Activated CD4-positive, alpha-beta T cell treated with anti-CD3 and anti-CD28 coated beads, Interleukin-2, amount 50 U/mL, for 1 hour (primary cell): ENCODE measurements at places on chromosomes 1 and 21.

DNA sequence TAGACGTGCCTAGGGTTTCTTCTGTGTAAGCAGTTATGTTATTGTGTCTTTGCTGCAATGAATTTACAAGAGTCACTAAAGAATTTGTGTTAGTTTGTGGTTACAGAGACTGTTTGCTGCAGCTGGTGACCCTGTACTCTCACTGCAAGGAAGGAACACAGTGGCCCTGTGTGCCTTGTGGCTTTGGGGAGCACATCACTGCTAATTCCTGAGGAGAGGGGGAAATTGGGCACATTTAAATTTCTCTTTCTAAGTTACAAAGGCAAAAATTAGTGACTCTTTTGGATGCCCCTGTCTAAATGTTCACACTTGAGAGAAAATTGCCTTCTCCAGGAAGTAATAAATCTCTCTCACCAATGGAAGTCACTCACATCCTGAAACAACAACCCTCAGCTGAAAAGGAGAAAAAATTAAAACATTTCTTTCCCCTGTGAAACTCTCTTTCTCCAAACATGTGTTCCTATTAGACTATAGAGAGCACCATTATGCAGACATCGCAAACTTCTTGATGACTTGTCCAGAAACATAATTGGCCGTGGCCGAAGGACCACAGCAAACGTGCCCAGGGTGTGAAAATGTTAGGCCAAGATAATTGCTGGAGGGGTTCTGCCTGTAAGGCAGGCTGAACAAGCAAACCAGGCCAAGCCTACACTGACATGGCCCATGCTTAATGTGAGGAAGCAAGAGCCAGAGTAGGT, 32.3 kb upstream of the SPAG17 start:
- DNase-seq, result no peak

- no peak for DNase-seq
Measured at GRCh38 chr1:176857632-176858031, 306.9 kb downstream of the ASTN1 start.

- DNase-seq, result peak; percentile 2
Measured at GRCh38 chr1:58515794-58516401, 30.6 kb downstream of the OMA1 start.

GRCh38 chr1:18183533-18183932, 75.9 kb downstream of the IGSF21 start:
- no peak for DNase-seq

DNA sequence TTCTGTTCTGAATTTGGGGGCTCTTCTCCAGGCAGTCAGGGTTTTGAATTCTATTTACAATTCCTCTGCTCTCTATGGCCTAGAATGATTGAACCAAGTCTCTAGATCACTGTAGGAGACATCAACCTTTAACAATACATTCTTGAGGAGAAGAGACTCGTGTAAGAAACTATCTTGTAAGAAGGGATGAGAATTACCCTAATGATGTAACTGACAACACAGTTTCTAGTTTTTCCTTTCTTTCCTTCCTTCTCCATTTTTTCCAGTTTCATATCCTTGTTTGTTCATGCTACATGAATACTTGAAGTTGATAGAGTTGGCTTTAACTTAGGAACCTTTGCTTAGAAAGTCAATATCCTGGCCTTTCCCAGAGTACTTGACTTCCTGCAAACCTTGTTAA, 1.3 kb upstream of the ATP1A1 start:
- no peak for DNase-seq

DNA sequence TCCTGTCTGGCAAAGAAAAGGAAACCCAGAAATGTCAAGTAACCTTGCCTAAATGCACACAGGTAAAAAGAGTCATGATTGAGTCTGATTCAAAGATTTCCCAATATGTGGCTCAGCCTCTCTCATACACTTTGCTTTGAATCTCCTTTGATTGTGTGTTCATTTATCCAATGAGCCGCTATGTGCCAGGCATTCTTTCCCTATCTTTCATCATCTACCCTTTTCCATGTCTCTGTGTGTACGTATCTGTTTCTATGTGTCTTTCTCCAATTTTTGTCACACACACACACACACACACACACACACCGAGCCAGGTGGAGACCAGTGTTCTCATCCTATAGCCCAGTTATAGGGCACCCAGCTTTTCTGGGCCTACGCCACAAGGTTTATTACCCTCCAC, 35.7 kb upstream of the BCL9 start:
- DNase-seq, result no peak

DNA sequence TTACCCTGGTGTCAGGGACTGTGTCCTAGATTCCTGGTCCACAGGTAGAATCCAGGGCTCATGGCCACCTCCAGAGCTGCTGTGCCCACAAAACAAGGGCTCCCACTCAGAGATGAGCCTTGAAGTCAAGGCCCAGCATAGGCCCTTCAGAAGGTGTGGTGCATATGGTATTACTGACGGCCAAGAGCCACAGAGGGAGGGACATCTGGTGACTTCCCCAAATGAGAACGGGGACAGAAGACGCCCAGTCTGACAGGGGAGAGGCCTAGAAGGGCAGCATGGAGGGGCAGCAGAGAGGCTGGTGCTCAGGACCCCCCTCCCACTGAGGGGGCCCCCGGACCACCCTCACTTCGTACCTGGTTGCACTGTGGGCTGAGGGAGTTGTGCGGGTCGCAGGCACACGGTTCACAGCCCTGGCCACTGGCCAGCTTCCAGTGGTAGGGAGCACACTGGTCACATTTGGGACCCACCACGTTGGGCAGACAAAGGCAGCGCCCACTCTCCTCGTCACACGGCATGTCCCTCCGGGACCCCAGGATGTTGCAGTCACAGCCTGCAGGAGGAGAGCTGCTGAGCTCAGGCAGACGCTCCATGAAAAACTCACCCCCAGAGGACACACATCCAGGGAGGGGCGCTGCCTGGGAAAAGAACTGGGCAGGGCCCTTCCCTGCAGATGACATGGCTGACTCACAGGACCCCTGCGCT, 25.0 kb downstream of the LAMB3 start:
- no peak for DNase-seq

GRCh38 chr1:235238558-235238957, 77.5 kb upstream of the RBM34 start:
- DNase-seq, result no peak

DNA sequence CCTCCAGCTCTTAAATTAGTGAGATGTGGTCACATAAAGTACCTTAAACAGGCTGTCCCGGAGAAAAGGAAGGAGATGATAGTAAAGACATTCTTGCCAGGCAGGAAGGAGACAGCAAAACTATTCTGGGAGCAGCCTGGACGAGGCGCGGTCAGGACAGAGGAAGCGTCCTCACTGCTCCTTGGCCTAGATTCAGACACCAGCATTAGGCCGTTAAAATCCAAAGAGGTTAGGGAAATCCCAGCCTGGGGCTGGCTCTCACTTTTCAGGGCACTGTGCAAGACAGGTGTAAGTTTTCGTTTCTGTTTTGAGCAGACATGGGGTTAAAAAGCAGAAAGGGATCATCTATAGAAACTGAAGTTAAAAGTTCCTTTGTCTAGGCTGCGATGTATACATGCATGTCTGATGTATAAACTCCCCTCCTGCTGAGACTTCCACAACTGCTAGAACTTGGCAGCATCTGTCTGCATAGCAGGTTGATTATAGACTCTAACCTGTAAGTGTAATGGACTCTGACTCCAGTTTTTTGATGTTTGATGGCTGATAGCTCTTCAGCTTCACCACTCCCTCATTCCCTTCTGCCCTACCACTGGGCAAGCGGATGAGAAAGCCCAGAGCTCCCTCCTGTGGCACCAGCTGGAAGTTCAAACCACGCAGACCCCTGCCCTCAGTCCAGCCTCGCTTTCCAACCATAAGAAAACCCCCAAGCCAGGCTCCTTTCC, 21.5 kb downstream of the STPG1 start:
- peak; percentile 61 for DNase-seq

DNA sequence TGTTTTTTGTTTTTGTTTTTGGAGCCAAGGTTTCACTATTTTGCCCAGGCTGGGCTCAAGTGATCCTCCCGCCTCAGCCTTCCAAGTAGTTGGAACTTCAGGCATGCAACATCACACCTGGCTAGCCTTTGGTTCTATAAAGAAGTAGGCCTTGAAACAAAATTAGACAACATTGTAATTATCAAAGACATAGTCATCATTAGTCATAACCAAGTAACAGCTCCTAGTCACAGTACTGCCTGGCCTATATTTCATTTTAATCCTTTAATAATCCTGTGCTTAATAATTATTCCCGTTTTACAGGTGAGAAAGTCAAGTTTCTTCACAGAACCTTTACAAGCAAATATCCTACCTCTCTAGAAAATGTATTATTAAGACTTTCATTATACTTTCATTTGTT, 52.3 kb upstream of the TBX15 start:
- no peak for DNase-seq

DNA sequence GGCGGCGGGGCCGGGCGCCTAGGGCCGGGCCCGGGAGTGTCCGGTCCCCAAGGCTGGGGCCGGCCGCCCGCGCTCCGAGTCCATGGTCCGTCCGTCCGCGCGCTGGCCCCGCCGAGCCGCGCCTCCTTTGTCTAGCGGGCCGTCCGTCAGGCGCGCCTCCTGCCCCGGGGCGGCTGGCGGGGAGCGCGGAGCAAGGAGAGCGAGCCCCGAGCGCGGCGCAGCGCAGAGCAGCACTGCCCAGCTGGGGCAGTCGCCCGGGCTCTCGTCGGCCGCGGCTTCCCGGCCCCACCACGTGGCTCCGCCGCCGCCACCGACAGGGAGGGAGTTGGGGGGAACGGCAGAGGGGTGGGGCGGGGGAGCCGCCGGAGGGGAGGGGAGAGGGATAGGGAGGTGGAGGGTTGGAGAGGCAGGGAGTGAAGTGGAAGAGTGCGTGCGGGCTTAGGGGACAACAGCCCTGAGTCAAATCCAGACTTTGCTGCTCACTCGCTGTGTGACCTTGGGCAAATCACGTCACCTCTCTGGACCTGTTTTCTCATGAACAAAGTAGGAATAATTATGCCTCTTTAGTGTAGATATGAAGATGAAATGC, at the start of gene NKAIN1:
NKAIN1 (minus strand) TSS at position 235 of the 589 bp plus-strand sequence. CDS start 340 bp downstream, outside the sequence.
- no peak for DNase-seq

GRCh38 chr1:109207467-109208103, 6.1 kb upstream of the SARS1 start:
- no peak for DNase-seq

GRCh38 chr21:15804247-15805005, 74.6 kb downstream of the USP25 start:
- DNase-seq, result no peak

- no peak for DNase-seq
Measured at GRCh38 chr1:152313970-152314369, 11.1 kb downstream of the FLG start.

DNA sequence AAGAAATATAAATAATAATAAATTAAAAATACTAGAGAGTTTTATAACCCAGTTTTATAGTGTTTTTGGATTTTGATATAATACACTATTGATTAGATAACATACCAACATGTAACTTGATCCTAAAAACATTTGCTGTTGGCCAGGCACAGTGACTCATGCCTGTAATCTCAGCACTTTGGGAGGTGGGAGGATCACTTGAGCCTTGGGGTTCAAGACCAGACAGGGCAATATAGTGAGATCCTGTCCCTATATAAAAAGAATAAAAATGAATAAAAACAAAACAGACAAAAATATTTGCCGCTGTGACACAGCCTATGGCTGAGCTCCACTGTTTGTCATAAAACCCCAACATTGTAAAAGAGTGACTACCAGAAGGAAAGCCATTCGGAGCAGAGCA, 26.1 kb downstream of the VPS13D start:
- DNase-seq, result no peak
